ENCODE measurements at places on chromosomes 11 and 22.

DNA sequence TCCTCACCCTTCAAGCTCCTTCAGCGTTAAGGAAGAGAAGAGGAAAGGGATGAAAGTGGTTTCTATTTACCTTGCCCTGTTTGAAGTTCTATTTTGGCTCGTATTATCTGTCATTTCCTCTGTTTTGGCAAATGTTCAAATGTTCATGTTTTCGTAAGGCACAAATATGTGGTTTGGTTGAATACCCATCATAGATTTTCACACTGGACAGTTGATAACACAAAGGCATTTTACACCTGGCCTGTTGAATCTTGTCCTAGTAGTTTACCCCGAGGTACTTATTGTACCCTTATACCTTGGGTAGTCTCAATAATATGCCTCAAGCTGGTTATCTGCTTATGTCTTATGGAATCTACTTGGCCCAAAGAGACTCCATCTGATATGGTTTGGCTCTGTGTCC lies 706.9 kb downstream of the METTL15 start:
- H3K27ac ChIP-seq: peak overlapping the region; percentile 49
- H3K36me3 ChIP-seq: no peaks in the 10 kb centered on the region
- no peaks in the 10 kb centered on the region for H3K27me3 ChIP-seq
- H3K4me3 ChIP-seq: no peak overlapping the region
- no peak for DNase-seq
- H3K4me1 ChIP-seq: peaks cover 26% of the 10 kb centered on the region

DNA sequence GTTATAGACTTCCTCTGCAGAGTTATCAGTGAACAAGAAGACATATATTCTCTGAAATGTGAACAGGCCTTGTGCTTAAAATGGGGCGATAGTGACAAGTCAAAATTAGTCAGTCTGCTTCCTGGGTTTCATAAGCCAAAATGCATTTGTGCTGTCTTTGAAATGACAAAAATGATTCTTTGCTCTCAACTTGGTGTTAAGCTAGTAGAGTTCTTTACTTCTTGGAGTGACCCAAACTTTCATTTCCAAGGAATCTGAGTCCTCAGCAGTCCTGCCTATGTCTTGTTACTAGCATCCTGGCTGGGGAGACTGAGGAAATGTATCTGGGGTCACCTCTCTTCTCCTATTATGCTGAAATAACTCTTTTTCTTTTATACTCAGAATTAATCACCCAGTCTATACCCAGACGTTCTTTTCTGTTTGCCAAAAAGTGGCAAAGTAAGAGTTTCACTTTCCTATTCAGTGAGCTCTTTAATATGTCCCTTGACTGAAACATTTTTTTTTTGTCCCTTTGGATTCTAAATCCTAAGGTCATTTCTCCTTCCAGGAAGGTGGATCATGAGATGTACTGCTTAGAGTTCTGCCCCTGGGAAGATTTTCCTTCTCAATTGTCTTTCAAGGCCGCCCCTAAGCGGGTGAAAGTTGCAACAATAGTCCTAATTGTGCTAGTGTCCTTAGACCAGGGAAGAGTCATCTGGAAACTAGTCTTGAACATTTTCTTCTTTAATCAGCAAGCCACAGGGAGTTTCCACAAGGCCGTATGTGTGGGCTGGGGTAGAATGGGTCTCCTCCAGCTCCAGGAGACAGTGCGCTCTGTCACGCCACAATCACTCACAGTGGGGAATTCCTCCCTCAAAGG lies 53.0 kb upstream of the RDX start:
- H3K27ac ChIP-seq: no peak overlapping the region
- H3K36me3 ChIP-seq: no peaks in the 10 kb centered on the region
- no peaks in the 10 kb centered on the region for H3K4me1 ChIP-seq
- no peak for DNase-seq

GRCh38 chr11:47083913-47084312 lies 92.8 kb downstream of the ARFGAP2 start:
- peaks cover 6% of the 10 kb centered on the region for H3K4me1 ChIP-seq
- no peaks in the 10 kb centered on the region for H3K27me3 ChIP-seq
- H3K4me3 ChIP-seq: no peak overlapping the region
- no peaks in the 10 kb centered on the region for H3K36me3 ChIP-seq

- H3K4me3 ChIP-seq: no peak overlapping the region
- no peaks in the 10 kb centered on the region for H3K27me3 ChIP-seq
- peak overlapping the region; percentile 67 for H3K27ac ChIP-seq
- DNase-seq: no peak
- H3K4me1 ChIP-seq: peaks cover 5% of the 10 kb centered on the region
Observed at GRCh38 chr11:26820739-26821138, 98.9 kb upstream of the SLC5A12 start.

GRCh38 chr22:31344256-31344577 lies 1.9 kb downstream of the PATZ1 start:
- H3K4me3 ChIP-seq: peak overlapping the region; percentile 47
- no peak for DNase-seq
- no peaks in the 10 kb centered on the region for H3K27me3 ChIP-seq
- peaks cover 18% of the 10 kb centered on the region for H3K4me1 ChIP-seq
- H3K36me3 ChIP-seq: peaks cover 53% of the 10 kb centered on the region

DNA sequence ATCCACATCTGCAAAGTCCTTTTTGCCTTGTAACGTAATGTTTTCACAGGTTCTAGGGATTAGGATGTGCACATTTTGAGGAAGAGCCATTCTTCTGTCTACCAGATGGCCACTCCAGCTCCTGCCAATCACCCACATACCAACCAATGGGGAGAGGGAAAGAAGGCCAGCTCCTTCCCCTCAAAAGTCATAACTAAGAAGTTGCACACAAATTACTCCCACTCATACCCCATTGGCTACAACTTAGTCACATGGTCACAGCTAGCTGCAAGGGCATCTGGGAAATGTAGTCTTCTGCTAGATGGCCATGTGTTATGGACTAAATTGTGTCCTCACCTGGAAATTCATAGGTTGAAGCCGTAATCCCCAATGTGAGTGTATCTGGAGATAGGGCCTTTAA lies 15.4 kb upstream of the MYOD1 start:
- H3K27me3 ChIP-seq: no peaks in the 10 kb centered on the region
- H3K36me3 ChIP-seq: no peaks in the 10 kb centered on the region
- H3K4me3 ChIP-seq: no peak overlapping the region
- no peaks in the 10 kb centered on the region for H3K4me1 ChIP-seq
- DNase-seq: no peak
- no peak overlapping the region for H3K27ac ChIP-seq

DNA sequence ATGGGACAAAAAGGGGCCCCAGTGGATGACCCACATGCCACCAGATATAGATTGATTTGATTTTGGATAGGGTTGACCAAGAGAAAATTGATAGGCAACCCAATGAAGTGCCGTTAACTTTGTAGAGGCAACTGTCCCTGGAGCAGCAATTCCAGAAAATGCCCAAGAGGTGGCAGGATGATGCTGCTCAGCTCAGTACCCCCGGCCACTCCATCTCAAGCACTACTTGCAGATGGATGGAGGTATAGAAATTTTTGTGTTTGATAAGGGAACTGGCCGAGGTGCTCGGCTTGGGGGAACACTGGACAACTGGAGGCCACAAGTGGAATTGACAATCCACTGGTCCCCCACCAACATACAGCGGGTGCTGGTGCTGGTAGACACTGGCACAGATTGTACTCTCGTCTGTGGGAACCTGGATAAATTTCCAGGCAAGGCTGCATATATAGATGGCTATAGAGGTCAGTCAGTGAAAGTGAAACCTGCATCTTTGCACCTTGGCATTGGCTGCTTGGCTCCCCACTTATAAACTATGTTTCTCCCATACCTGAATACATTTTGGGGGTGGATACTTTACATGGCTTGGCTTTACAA lies 86.3 kb downstream of the CCDC83 start:
- H3K4me1 ChIP-seq: no peaks in the 10 kb centered on the region
- no peak overlapping the region for H3K27ac ChIP-seq
- DNase-seq: no peak
- no peak overlapping the region for H3K4me3 ChIP-seq

DNA sequence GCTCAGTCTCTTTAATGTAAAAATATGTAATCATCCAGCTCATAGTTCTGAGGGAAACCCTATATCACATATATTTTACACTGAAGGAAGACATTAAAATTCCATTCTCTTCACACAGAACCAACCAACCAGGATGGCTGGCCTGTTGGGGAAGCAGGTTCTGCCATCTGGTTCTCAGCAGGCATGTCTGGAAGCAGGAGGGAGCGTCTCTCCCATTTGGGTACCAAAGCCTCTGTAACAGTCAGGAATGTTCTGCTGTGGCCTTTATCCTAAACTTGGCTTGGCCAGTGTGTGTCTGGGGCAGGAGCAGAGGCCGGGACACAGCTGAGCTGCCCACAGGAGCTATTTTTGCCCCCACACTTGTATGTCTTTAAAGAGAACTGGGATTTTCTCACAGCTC lies 29.2 kb downstream of the SGSM3 start:
- no peaks in the 10 kb centered on the region for H3K27me3 ChIP-seq
- peaks cover 10% of the 10 kb centered on the region for H3K4me1 ChIP-seq
- peaks cover 20% of the 10 kb centered on the region for H3K36me3 ChIP-seq
- DNase-seq: no peak
- no peak overlapping the region for H3K27ac ChIP-seq
- H3K4me3 ChIP-seq: no peak overlapping the region

- H3K4me1 ChIP-seq: no peaks in the 10 kb centered on the region
- H3K27ac ChIP-seq: no peak overlapping the region
- DNase-seq: no peak
- no peaks in the 10 kb centered on the region for H3K27me3 ChIP-seq
- no peak overlapping the region for H3K4me3 ChIP-seq
Observed at GRCh38 chr22:23704829-23705228, 14.0 kb downstream of the RGL4 start.

- no peaks in the 10 kb centered on the region for H3K36me3 ChIP-seq
- no peak overlapping the region for H3K4me3 ChIP-seq
- DNase-seq: no peak
- no peaks in the 10 kb centered on the region for H3K27me3 ChIP-seq
Observed at GRCh38 chr11:2832533-2833020, 53.0 kb downstream of the CDKN1C start.

DNA sequence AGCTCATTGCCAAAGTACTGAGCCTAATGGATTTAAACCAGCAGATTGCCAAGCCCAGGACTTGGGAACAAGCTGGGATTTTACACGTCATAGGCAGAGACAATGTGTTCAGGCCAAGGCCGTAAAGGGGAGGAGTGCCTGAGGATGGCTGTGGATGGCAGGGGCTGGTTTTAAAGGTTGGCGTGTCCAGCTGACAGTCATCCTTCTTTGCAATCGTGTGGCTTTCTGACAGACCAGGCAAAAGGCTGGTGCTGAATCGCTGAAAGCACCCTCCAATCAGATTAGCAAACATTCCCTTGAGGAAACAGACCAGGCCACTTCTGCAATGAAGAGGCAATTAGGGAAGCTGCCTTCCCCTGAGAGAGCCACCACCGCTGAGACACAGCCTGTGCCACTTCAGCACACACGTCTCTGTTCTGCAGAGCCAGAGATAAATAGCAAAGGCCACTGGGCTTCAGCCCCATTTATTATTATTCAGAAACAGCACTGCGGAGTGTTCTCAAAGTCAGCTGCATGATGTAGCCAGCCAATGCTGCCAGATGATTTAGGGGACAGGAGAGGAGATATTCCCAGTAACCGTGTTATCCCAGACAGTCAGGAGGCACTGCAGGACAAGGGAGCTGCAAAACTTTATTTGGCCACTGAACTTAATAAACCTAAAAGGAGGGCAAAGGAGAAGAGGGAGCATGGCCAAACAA lies 54.2 kb upstream of the CSNK2A3 start:
- no peak overlapping the region for H3K27ac ChIP-seq
- peaks cover 5% of the 10 kb centered on the region for H3K4me1 ChIP-seq

DNA sequence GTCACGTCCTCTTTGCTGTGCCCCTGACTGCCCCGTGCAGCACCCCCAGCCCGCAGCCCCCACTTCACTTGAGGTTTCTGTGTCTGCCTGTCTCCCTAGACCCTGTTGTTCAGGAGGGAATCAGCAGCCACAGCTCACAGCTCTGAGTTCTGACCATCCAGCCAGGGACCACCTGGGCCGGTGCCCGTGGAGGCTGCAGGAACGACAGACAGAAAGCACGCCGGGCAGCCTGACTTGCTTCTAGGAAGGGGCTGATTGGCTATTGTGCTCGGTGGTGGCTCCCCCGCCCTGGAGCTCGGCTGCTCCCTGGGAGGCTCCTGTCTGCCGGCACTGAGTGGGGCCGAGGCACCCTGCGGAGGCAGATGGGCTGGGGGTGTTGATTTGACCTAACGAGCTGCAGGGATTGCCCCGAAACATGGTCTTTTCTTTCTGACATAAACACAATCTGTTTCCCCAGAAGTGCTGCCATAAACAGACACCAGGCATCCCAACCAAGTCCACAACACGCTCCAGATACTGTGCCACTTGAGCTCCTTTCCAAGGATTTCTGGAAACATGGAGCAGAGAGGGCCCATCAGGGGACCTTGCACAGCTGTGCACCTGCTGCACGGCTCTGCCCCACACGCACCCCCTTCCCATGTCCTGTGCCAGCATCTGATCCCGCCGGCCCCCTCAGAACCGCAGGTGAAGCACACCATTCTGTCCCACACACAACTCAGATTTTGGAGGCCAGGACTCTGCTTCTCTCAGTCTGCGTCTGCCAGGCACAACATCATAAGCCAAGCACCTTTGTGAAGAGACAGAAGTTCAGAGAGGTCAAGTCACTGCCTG lies 855.9 kb downstream of the TBC1D22A start:
- no peak overlapping the region for H3K4me3 ChIP-seq
- no peak for DNase-seq
- H3K27me3 ChIP-seq: no peaks in the 10 kb centered on the region
- no peaks in the 10 kb centered on the region for H3K4me1 ChIP-seq

DNA sequence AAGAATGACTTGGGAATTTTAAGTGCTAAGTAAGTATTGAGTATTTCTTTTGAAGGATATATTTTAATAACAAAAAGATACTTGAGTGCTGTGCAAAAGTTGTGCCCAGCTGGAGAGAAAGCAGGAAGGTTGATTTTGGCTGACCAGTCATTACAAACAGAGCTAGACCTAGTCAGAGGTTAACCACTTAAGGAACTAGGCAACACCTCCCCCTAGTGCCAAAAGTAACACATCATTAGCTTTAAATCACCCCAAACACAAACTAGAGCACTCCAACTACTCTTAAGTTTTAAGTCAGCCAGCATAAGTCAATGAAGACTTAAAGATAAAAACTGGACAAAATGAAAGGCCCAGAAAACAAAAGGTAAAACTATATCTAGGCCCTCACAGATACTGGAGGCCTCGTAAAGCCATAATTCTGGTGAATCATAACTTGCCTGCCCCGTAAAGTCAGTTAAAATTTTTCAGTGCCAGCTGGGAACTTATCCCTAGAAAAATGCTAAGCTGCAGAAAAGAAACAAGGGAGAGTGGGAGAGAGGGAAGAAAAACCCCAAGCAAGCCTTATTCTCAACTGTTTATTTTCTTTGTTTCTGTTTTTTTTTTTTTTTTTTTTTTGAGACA lies 4.6 kb downstream of the TMEM9B start:
- H3K4me1 ChIP-seq: peaks cover 12% of the 10 kb centered on the region
- no peak for DNase-seq
- peaks cover 29% of the 10 kb centered on the region for H3K36me3 ChIP-seq
- H3K4me3 ChIP-seq: no peak overlapping the region
- no peak overlapping the region for H3K27ac ChIP-seq

DNA sequence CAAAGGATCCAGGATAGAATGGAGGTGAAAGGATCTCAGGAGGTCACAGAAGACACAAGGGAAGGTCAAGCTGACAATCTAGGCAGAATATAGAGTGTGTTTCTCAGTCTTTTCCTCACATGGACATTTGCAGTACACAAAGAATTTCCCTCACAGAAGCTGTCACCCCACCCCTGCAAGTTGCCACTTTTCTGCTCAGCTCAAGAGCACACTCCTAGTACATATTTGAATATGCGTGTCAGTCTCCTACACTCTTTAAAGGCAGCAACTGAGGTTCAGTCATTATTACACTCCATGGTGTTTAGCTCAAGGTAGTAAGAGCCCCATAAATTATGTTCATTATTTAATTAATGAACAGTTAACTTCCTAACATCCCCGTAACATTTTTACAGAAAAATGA lies 59.1 kb downstream of the ETS1 start:
- H3K4me3 ChIP-seq: no peak overlapping the region
- DNase-seq: no peak
- peaks cover 43% of the 10 kb centered on the region for H3K4me1 ChIP-seq
- H3K27ac ChIP-seq: no peak overlapping the region
- H3K36me3 ChIP-seq: no peaks in the 10 kb centered on the region

Data from RWPE2 (cell line).